ENCODE measurements at places on chromosomes 12 and 14.

GRCh38 chr14:56237398-56237797, 119.2 kb downstream of the PELI2 start:
- DNase-seq, result no peak

DNA sequence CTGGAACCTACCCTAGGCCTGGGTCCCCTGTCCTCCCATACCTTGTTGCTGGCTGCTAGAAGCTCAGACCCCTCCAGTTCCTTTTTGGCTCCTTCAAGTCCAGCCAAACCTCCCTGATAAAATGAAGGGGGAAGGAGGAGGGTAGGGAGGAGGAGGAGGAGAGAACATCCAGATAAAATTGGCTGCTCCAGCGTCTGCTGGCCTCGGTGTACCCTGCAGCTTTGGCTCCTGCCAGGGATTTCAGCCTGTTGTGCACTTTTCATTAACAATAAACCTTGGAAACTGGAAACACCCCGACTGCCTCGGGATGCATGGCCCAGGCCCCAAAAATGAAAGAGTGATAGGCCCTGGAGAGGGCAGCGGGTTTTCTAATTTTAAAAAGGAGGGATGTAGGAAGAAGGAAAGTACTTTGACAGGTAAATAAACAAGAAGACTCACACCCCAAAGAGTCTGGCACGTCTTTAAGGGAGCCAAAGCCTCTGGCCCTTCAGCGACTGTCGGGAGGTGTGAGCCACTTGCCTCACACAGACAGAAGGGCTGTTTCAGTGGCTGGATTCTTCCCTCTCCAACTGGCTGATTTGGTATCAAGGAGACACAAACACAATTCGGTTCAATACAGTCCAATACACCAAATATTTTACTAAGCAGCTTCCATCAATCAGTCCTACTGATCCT, 49.8 kb downstream of the NUAK1 start:
- no peak for DNase-seq

- DNase-seq, result no peak
These were observed 165.8 kb downstream of the ESRRB start for GRCh38 chr14:76541594-76542219.

- no peak for DNase-seq
These were observed 65.6 kb downstream of the TESC start for GRCh38 chr12:117033382-117034221.

GRCh38 chr12:27502021-27502435, 22.0 kb upstream of the PPFIBP1 start:
- DNase-seq, result no peak

DNA sequence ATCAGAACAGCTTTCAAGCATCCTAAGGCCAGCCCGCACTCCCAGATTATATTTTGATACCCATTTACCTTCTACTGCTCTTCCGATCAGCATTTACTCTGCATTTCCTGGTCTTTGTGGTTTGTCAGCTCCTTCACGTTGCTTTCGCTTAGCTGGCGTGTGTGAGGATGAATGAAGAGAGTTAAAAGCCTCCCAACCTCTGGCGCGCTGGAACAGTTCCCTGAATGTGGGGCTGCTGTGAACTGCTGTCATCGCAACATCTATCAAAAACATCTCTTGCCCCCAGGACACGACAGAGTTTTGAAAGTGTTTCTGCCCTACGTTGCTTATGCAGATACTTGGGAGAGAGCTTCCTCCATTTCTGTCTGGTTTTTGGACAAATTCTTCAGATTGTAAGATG, 129.2 kb downstream of the KCNA5 start:
- DNase-seq, result no peak

DNA sequence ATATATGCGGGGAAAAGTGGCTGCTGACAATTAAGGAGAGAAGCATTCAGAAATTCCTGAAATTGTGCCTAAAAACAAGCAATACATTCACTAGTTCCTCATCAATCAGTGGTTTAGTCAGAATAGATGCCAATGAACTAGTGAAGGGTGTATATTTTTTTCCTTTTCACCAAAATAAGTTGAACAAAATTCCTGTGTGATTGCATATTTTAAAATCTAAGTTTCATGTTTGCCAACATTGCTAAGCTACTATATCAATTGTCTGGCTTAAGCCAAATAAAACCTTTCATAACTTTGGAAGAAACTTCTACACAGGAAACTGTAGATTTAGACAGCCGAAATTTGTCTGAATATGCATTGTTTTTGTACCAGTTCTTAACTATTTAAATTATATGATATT, 8.7 kb downstream of the PRKD1 start:
- no peak for DNase-seq

DNA sequence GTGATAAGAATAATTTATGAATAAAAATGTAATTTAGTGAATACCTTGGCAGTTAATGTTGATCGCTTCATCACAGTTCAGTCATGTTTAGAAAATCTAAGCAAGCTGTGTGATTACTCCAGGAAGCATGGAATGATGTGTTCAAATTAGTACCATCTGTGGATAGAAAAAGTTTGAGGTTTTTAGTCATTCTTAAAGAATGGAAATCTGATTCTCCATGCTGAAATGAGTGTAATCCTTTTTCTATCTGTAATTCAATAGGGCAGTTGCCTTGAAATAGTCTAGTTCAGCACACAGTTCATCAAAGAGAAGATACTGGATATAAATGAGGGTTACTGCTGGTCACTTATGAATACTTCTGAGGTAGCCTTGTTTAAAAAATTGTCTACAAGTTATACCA, 127.2 kb upstream of the MYF6 start:
- DNase-seq, result no peak

GRCh38 chr12:105961821-105962671, 176.7 kb downstream of the NUAK1 start:
- no peak for DNase-seq

- no peak for DNase-seq
These were observed 145.7 kb downstream of the SAMD4A start for GRCh38 chr14:54712465-54713200.

GRCh38 chr14:54567639-54568561, 972 bp downstream of the SAMD4A start:
- DNase-seq, result peak; percentile 21

- no peak for DNase-seq
These were observed 35.2 kb downstream of the SCARB1 start for GRCh38 chr12:124828264-124829007.

DNA sequence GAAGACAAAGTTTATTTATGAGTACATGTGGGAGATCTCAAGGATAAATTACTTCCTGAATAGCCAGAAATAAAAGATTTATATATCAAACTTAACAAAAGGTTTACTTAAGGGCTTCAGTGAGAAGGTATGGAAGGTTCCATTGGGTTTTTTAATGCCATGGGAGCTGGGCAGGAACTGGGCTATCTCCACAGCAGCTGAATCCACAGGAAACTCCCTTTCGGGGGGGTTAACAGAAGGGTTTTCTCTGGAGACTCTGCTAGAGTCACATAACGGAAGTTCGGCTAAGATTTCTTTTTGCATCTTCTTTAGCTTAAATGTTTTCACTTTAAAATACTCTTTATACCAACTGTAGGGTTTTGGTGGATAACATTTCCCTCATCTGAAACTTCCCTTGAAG, 113.5 kb downstream of the UNC79 start:
- no peak for DNase-seq

DNA sequence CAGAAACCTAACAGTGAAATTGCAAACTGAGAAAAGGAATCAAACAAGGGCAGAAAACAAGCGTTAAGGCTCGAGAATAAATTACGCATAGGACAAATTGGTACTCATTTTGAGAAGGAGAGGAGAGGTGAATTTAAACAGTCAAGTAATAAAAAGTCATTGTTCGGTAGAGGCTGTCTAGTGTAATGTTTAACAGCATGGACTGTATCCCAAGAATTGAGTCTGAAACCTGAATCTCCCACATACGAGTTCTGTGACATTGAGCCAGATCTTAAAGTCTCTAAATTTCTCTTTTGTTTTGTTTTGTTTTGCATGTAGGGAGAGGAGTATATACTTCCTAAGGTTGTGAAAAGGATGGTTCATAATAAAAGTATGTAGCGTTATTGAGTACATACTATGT, 216.5 kb upstream of the BTG1 start:
- DNase-seq, result no peak

- no peak for DNase-seq
These were observed 53.5 kb downstream of the IGF1 start for GRCh38 chr12:102426599-102427542.

GRCh38 chr12:6768437-6768914, 2.3 kb downstream of the PTMS start:
- DNase-seq, result no peak

DNA sequence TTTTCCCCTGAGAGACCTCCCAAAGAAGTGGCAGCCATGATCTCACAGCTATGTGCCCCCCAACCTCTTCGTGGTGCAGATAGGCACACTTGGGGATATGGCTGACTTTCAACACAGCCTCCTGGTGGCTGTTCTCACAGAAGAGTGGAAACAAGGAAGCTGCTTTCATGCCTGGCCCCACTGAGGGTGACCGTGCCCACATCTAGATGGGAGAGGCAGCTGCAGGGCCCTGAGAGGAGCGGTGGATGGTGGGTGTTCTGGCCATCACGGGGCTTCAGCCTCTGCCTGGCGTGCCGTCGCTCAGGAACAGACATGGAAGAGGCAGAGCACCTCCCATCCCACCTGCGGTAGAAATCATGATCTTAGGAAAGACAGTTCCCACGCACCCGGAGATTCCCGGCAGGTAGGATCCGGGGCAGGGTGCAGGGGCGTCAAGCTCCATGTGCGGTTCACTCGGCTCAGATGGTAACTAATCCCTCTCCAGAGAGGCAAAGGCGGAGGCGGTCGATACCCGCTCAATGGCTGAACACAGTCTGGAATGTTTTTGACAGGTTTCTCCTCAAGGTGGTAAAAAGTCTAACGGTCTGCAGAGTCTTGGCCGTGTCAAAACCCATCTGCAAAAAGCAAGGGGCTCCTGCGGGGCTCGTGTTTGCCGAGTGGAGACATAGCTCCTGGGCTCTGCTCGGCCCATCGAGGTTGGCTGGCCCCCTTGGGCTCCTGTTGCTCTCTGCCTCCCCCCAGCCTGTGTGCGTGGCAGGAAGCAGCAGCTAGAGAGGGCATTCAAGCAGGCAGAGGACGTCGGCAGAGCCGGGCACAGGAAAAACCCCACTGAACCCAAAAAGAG, 225.2 kb upstream of the RTL1 start:
- DNase-seq, result no peak

DNA sequence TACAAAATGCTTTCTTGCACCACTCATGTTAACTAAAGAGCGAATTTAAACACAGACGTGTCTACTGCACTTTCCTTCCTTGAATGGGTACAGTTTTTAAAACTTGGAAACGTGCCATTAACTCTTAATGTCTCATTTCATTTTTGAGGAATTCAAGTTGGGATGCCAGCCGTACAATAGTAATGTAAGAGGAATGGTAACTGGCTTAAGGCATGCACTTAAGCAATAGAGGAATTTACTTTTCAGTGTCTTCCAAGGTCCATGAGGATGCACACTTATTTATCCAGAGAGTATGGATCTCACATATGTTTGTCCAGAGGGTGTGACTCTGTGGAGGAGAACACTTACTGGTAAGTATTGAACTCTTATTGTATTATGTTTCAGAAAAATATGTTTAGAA, 52.9 kb downstream of the PPP4R4 start:
- no peak for DNase-seq

DNA sequence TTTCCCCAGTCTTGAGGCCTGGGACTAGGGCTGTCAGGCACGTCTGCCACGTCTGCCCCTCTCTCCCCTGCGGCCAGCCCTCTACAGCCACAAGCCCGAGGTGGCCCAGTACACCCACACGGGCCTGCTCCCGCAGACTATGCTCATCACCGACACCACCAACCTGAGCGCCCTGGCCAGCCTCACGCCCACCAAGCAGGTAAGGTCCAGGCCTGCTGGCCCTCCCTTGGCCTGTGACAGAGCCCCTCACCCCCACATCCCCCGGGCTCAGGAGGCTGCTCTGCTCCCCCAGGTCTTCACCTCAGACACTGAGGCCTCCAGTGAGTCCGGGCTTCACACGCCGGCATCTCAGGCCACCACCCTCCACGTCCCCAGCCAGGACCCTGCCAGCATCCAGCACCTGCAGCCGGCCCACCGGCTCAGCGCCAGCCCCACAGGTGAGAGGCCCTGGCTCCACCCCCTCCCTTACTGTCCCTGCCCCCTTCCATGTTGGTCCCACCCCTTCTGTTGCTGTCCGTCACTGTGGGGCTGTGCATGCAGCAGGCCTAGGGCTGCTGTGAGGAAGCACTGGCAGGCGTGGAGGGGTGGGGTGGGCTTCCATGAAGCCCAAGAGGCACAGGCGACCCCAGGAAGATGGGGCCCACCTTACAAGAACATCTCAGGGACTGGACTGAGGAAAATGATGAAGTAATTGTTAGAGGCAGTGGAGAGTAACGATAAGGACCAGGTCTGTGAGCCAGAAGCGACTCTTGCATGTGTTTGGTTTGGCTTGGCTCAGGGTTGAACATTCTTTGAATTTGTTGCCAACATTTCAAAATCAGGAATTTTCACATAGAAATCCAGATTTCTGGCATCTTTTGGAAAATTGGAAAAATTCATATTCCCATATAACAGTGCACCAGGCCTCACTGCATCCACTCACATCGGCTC, 16.8 kb downstream of the C12orf43 start:
- no peak for DNase-seq

GRCh38 chr14:71267007-71267513, 359.8 kb downstream of the PCNX1 start:
- peak; percentile 41 for DNase-seq

GRCh38 chr12:89700191-89700810, 8.3 kb downstream of the ATP2B1 start:
- no peak for DNase-seq

DNA sequence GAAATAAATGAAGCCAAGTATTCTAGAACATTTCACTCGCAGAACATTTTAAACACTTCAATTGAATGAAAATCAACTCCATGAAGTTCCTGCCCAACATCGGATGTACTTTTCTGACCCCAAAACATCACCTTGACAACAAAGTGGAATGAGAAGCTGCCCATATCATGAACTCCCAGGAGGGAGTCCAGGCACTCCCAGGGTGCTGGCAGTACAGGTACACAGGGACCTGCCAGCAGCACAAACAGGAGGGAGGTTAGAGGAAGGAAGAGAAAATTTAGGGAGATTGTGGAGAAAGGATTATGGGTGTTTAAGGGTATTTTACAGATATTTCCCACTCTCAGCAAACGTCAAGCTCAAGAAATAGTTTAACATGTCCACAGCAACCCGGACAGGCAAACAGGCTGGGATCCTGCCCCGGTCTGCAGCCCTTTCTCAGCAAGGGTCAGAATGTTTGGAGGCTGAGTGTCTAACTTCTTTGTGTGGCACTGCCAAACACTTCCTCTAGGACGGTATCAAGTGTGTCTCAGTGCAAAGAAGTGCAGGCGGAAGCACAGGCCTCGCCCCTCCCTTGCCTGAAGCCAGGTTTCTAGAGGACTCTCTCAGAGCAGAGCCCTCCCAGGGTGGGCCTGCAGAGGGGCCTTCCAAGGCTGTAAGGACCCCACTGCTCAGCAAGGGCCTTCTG, 72.2 kb downstream of the SETD3 start:
- no peak for DNase-seq

DNA sequence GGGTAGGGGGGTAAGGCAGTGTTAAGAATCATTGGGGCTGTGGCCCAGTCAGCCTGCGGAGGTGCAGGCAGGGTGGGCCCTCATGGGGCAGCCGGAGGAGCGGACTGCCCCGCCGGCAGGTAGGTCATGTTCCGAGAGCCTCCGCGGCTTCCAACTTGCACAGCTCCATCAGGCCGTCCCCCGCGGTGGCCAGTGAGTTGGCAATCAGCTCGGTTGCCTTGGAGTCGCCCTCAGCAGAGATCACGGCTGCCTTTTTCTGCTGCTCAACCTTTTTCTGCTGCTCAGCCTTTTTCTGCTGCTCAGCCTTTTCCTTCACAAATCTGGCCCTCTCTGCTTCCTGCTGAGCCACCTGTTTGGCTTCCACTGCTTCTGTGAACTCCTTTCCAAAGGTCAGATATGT, 41.1 kb upstream of the CSRNP2 start:
- DNase-seq, result no peak

- no peak for DNase-seq
These were observed 542.0 kb downstream of the SNAPC1 start for GRCh38 chr14:62304257-62304656.
